NCI-H2029 treated with DMSO at 0.1 percent for 48 hours (cell line): ENCODE measurements at places on chromosomes 16 and 17.

GRCh38 chr17:79007504-79008381 lies 1.8 kb downstream of the CANT1 start:
- DNase-seq: no peak

- no peak for DNase-seq
Observed at GRCh38 chr16:54937671-54938211, 7.1 kb downstream of the IRX5 start.

- no peak for DNase-seq
Observed at GRCh38 chr17:48804936-48805411, 12.1 kb downstream of the TTLL6 start.

GRCh38 chr16:3781421-3781820 lies 64.1 kb upstream of the TRAP1 start:
- no peak for DNase-seq

- no peak for DNase-seq
Observed at GRCh38 chr16:73420244-73420643, 372.3 kb upstream of the ZFHX3 start.

GRCh38 chr17:74132354-74132753 lies 71.1 kb upstream of the RPL38 start:
- DNase-seq: no peak

DNA sequence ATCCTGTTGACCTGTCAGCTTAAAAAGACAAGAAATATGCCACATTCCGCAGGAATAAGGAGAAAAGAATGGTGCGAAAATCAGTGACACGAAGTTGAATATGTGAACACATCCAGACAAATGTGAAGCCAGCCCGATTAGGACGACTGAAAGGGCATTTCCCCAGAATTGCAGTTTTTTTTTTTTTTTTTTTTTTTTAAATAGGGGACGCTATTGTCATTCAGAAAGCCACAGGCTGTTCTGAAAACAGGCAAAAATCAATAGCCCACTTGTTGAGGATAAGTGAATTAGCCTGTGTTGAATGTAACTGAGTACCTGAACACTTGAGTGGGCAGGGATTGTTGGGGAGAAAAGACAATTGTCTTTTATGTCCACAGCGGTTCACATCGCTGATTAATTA lies 507.1 kb downstream of the WWOX start:
- DNase-seq: no peak

GRCh38 chr17:17507465-17508011 lies 11.3 kb upstream of the RASD1 start:
- DNase-seq: no peak

- no peak for DNase-seq
Observed at GRCh38 chr17:30524847-30525246, 47.6 kb downstream of the GOSR1 start.

GRCh38 chr17:75240394-75241142 lies 20.8 kb downstream of the GGA3 start:
- DNase-seq: no peak

GRCh38 chr16:58046054-58046881 lies 20.7 kb downstream of the MMP15 start:
- no peak for DNase-seq

GRCh38 chr17:62689441-62690167 lies 62.1 kb downstream of the MRC2 start:
- DNase-seq: no peak

DNA sequence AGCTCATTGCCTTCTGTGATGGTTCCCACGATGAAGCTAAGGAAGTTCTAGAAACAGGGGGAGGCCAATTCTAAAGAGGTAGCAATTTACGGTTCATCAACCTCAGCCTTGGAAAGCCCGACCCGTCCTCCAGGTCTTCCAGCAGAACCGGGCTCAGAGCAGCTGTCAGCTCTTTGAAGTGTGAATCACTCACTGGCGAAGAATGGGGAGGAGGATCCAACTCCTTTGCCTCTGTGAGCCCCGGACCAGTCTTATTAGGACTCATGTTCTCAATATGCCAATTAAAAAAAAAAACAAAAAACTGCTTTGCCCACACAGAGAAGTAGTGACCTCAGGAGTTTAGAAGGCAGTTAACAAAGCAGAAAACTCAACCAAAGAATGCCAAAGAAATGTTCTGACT lies 31.4 kb downstream of the STX8 start:
- DNase-seq: no peak

- no peak for DNase-seq
Observed at GRCh38 chr16:28317040-28317880, 24.9 kb downstream of the SBK1 start.

GRCh38 chr17:16929035-16929680 lies 42.8 kb downstream of the TNFRSF13B start:
- DNase-seq: peak; percentile 16

GRCh38 chr17:79038545-79039135 lies 14.7 kb downstream of the C1QTNF1 start:
- no peak for DNase-seq

GRCh38 chr16:29848420-29849297 lies 14.4 kb downstream of the CDIPT start:
- no peak for DNase-seq

DNA sequence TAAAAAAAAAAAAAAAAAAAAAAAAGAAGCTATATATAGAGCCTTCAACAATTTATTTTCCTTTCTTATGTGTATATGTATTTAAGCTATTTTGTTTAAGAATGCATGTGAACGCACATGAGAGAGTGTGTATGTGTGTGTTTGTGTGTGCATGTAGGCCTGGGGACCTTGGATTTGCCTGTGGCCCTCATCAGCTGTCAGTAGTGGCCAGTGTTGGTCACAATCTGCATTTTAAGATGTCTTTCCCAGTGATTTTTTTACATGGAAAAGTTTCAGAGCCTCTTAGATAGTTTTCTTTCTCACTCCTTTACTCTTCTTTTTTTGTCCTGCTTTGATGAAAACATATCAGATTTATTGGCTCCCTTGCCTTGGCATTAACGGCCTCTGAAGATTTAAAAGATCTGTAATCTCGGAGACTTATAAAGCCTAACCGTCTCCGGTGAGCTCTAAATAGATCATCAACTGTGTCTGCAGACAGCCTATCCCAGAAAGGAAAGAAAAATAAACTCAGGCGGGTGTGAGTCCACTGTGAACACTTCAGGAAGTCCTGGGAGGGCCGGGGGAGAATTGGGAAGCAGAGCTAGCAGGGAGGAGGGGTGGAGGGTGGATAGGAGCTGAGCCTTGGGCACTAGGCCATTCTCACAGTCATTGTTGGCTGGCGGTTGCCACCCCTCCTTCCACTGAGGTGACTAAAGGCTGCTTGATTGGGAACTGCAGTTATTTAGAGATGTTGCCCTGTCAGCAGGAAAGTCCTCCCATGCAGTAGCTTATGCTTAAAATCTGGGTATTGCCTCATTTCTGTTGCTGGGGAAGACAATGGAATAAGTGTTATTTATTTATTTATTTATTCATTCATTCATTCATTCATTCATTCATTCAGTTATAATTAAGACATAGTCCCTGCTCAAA lies 86.8 kb downstream of the WWP2 start:
- DNase-seq: no peak

GRCh38 chr16:82694239-82694874 lies 67.6 kb downstream of the CDH13 start:
- no peak for DNase-seq

DNA sequence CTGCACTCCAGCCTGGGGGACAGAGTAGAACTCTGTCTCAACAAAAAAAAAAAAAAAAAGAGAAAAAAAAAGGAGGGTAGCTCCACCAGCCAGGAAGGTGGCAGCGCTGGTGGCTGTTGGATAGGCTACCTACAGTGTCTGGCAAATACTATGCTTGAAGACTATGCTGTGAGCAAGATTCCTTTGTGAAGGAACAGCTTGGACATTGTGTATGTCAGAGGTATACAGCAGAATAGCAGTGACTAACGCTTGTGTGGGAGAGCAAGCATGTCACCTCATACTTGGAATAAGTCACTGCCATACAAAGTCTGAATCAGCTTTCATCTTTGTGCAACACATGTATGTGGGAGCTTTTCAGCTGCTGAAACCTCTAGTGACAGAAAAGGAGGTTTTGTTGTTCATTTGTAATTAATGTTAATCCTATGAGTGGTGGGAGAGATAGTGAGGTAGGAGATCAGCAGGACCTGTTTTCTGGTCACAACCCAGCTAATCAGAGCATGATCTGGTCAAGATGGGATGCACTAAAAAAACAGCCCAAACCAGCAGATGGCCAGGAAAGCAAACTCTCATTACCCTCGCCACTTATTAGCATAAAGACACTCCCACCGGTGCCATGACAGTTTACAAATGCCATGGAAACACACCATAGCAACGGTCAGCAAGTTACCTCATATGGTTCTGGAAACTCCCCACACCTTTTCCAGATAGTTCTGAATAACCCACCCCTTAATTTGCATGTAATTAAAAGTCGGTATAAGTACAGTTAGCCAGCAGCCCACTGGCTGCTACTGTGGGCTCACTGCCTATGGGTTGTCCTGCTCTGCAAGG lies 6.8 kb upstream of the ITGAD start:
- no peak for DNase-seq

GRCh38 chr17:21551081-21551881 lies 141.0 kb upstream of the KCNJ18 start:
- DNase-seq: no peak

DNA sequence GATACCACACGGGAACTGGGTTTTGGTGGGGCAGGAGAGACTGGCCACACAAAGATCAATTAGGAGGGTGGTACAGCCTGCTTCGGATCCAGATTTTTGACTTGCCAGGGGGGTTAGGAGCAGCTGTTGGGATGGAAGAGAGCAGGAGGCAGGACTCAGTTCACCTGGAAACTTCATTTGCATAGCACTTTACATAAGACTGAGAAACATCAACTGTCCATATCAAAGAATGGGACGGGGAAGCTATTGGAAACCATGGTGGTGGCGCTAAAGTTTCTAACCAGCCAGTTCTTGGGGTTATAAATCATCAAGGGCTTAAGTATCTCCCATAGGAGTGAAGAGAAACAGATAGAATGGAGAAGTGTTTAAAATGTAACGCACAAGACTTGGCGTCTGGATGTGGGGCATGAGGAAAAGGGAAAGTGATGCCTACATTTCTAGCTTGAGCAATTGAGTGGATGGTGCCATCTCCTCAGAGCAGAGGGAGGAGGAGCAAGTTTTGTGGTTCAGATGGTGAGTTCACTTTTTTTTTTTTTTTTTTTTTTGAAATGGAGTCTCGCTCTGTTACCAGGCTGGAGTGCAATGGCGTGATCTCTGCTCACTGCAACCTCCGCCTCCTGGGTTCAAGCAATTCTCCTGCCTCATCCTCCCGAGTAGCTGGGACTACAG lies 6.4 kb upstream of the SRCAP start:
- DNase-seq: no peak

GRCh38 chr16:73149334-73149733 lies 101.4 kb upstream of the ZFHX3 start:
- DNase-seq: no peak

DNA sequence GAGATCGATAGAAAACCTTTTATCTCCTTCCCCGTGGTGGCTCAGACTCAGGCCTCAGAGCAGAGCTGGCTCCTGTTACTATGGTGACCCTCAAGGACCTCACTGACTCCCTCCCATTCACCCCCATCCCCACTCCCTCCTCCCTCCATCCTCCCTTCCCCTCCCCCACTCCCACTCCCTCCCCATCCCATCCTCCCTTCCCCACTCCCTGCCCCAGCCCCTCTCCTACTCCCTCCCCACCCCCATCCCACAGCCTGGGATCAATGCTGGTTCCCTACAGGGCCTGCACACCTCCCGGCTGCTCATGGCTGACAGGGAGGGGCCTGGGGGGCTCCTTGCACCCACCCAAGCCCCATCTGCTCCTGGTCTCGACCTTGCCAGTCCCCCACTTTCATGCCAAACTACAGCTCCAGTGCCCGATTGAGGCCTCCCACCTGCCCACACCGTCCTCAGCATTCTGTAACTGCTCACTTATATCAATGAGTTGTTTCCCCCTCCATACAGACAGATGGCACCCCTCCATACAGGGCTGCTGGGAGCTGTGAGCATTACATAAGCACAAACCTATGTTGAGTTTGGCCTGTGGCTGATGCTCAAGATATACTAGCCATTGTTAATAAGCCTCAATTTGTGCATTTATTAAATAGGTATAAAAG lies 11.6 kb upstream of the RAI1 start:
- no peak for DNase-seq

- DNase-seq: peak; percentile 51
Observed at GRCh38 chr17:59329176-59330052, 2.0 kb upstream of the YPEL2 start.

GRCh38 chr17:48954300-48954755 lies 9.7 kb upstream of the SNF8 start:
- DNase-seq: no peak
